Mesothelial cell of epicardium (in vitro differentiated cells): ENCODE measurements at places on chromosomes 11 and 22. TPM values are rescaled to one million over a fixed set of nuclear protein-coding genes. Genes with fewer than 3 reads are reported as not detected.

GRCh38 chr11:35852056-35852455 is 91.8 kb upstream of the LDLRAD3 start:
- peaks cover 16% of the 10 kb centered on the region for H3K27me3 ChIP-seq
- H3K4me1 ChIP-seq: no peaks in the 10 kb centered on the region
- H3K27ac ChIP-seq: no peak overlapping the region

- no peaks in the 10 kb centered on the region for H3K36me3 ChIP-seq
- no peak for DNase-seq
- H3K4me1 ChIP-seq: peaks cover 16% of the 10 kb centered on the region
- no peaks in the 10 kb centered on the region for H3K27me3 ChIP-seq
- no peak overlapping the region for H3K27ac ChIP-seq
Measured at GRCh38 chr11:92204731-92205130, 19.9 kb upstream of the FAT3 start.

- H3K27me3 ChIP-seq: no peaks in the 10 kb centered on the region
- H3K4me3 ChIP-seq: no peak overlapping the region
- peaks cover 3% of the 10 kb centered on the region for H3K36me3 ChIP-seq
- no peak overlapping the region for H3K27ac ChIP-seq
- H3K4me1 ChIP-seq: no peaks in the 10 kb centered on the region
- DNase-seq: no peak
Measured at GRCh38 chr22:16601437-16602223, 9.0 kb upstream of the CCT8L2 start.

- no peak overlapping the region for H3K27ac ChIP-seq
- no peak overlapping the region for H3K4me3 ChIP-seq
- no peak for DNase-seq
- no peaks in the 10 kb centered on the region for H3K36me3 ChIP-seq
- H3K27me3 ChIP-seq: peaks cover 15% of the 10 kb centered on the region
Measured at GRCh38 chr11:58652726-58653280, 30.3 kb downstream of the CNTF start.

- no peak for DNase-seq
- no peaks in the 10 kb centered on the region for H3K27me3 ChIP-seq
- peaks cover 26% of the 10 kb centered on the region for H3K4me1 ChIP-seq
Measured at GRCh38 chr22:25123677-25124076, 76.0 kb upstream of the CRYBB3 start.

DNA sequence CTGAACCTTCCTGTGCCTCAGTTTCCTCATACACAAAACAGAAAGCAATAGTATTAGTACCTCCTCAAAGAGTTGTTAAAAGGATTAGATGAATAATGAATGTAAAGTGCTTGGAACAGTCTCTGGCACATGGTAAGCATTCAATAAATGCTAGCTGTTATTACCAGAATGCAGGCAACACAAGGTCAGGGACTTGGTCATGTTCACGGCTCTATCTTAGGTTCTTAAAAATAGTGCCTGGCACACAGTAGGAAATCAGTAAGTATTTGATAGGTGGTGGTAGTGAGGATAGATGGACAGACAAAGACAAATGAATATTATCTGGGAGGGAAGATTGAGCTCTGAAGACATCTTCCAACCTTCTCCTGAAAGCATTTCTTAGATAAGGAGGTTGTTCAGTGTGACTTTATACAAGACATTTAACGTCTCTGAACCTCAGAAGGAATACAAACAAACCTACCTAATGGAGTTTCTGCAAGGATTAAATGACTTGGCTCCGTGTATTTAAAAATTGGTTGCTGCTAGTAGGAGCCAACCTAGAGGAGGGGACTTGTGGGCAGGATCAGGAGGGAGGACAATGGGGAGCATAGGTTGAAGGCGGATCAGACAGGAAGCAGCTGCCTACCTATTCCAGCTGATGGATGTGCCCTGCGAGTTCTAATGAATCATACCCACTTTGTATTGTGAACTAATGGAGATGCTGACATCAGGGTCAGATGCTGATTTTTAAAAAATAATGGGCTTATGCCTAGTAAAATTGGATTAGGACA is 94.1 kb downstream of the DBX1 start:
- H3K4me1 ChIP-seq: peaks cover 3% of the 10 kb centered on the region
- peaks cover 35% of the 10 kb centered on the region for H3K36me3 ChIP-seq
- DNase-seq: no peak
- H3K27me3 ChIP-seq: no peaks in the 10 kb centered on the region
- no peak overlapping the region for H3K27ac ChIP-seq

DNA sequence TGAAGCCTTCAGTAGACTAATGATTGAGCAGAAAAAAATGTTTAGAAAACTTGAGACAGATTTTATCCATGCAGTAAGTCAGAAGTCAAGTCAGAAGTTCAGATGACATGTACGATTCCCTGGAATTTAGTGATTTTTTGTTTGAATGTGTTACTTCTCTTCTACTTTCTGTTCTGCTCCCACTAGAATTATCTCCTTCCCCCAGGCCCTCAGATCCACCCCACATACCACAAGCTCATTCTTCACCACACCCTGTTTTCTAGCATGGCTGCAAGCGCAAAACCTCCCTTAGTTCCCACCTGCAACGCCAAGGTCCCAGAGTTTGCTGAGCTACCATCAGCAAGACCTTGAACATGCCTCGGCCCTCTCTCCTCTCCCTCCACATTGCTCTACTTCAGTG is 64.1 kb downstream of the KCNJ1 start:
- H3K4me1 ChIP-seq: peaks cover 31% of the 10 kb centered on the region
- peaks cover 5% of the 10 kb centered on the region for H3K27me3 ChIP-seq
- H3K36me3 ChIP-seq: no peaks in the 10 kb centered on the region
- no peak for DNase-seq

GRCh38 chr11:44987506-44987905 is 36.8 kb upstream of the TP53I11 start:
- no peak overlapping the region for H3K27ac ChIP-seq
- peaks cover 12% of the 10 kb centered on the region for H3K27me3 ChIP-seq
- no peak for DNase-seq
- no peak overlapping the region for H3K4me3 ChIP-seq

GRCh38 chr22:29641042-29641699 is 37.7 kb downstream of the NF2 start:
- peak overlapping the region; percentile 58 for H3K27ac ChIP-seq
- peaks cover 13% of the 10 kb centered on the region for H3K4me1 ChIP-seq
- H3K4me3 ChIP-seq: no peak overlapping the region
- no peak for DNase-seq

GRCh38 chr11:120578596-120579154 is 67.1 kb downstream of the GRIK4 start:
- H3K4me1 ChIP-seq: no peaks in the 10 kb centered on the region
- no peak overlapping the region for H3K4me3 ChIP-seq
- H3K27ac ChIP-seq: no peak overlapping the region
- no peak for DNase-seq

DNA sequence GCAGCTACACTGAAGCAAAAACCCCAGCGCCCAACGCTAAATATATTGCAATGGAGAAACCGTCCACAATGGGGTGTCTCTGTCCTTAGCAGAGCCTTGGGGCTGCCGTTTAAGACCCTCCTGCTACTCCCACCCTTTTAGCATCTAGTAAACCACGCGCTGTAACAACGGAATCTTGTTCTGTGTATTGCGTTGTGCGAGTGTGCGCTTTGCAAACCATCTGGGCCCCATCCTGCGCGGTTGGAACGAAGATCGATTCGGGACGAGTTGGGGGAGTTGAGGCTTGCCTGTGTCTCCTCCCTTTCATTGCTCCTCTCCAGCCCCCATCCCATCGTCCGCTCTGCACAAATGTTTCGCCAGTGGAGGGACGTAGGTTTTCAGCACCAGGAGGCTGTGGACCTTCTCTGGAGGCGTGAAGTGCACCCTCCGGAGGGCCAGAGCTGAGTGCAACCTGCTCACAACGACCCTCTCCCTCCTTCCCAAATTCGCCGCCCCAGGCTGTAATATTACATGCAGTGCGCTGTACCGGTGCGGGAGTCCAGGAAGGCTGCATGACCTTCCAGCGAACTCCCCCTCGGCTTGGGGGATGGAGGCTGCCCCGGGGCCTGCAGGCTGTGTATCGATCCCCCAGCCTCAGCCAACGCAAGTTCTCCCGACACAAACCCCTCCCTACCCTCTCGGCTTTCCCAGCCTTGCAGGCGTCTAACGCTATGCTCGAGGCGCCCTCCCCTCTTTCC is 1.6 kb upstream of the KMT2A start:
- H3K27me3 ChIP-seq: no peaks in the 10 kb centered on the region
- DNase-seq: peak; percentile 67
- peak overlapping the region; percentile 92 for H3K4me3 ChIP-seq
- no peaks in the 10 kb centered on the region for H3K36me3 ChIP-seq
- peaks cover 31% of the 10 kb centered on the region for H3K4me1 ChIP-seq

DNA sequence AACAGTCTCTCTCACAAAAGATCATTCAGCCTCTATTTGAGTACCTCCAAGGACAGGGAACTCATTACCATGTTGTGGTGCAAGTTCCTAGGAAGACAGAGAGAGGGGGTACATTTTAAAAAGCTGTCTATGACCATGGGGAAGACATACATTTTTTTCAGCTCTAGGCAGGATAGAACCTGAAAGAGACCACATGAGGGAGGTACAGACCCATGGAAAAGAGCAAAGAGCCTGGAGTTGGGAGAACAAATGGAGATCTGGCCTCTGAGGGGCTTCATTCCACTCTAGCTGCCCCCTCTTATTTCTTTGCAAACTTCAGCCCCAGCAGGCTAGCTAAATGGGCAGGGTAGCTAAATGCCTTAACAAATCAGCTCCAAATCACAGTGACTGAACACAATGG is 36.3 kb downstream of the KCNC1 start:
- no peaks in the 10 kb centered on the region for H3K4me1 ChIP-seq
- H3K4me3 ChIP-seq: no peak overlapping the region
- DNase-seq: no peak
- no peaks in the 10 kb centered on the region for H3K36me3 ChIP-seq

- H3K4me1 ChIP-seq: peaks cover 19% of the 10 kb centered on the region
- peaks cover 11% of the 10 kb centered on the region for H3K27me3 ChIP-seq
- no peak overlapping the region for H3K27ac ChIP-seq
- no peak overlapping the region for H3K4me3 ChIP-seq
- no peak for DNase-seq
- no peaks in the 10 kb centered on the region for H3K36me3 ChIP-seq
Measured at GRCh38 chr11:18723991-18724390, 2.0 kb downstream of the IGSF22 start.

- no peak for DNase-seq
- H3K27ac ChIP-seq: no peak overlapping the region
- no peak overlapping the region for H3K4me3 ChIP-seq
Measured at GRCh38 chr11:11311169-11311568, 41.9 kb downstream of the CSNK2A3 start.

GRCh38 chr11:109849946-109850345 is 243.2 kb upstream of the ZC3H12C start:
- no peak overlapping the region for H3K4me3 ChIP-seq
- H3K27me3 ChIP-seq: no peaks in the 10 kb centered on the region
- no peak overlapping the region for H3K27ac ChIP-seq
- H3K4me1 ChIP-seq: peaks cover 28% of the 10 kb centered on the region
- peaks cover 2% of the 10 kb centered on the region for H3K36me3 ChIP-seq

DNA sequence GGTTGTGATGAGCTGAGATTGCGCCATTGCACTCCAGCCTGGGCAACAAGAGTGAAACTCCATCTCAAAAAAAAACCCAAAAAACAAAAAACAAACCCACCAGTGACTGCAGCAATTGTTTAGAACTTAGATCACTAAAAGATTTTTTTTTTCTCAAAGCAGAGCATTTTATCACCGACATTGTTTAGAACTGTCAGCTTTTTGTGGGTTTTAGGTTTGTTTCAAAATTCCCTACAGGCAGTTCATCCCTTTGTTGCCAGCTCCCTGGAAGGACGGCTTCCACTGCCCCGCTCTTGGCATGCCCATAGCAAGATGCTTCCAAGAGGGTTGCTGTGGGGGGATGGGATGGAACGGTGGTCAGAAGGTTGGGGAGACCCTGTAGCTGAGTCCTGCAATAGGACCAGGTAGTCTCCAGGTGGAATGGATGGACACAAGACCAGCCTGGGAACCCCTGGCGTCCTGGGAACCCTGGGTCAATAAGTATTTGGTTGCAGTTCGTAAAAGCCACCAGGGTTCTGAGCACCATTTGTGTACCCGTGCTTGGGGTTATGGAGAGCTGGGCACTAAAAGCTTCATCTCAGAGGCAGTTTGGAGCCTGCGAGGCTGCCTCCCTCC is 46.7 kb downstream of the TSPAN18 start:
- DNase-seq: peak; percentile 25
- peaks cover 4% of the 10 kb centered on the region for H3K36me3 ChIP-seq
- peaks cover 19% of the 10 kb centered on the region for H3K4me1 ChIP-seq
- peak overlapping the region; percentile 34 for H3K27ac ChIP-seq
- H3K27me3 ChIP-seq: no peaks in the 10 kb centered on the region
- no peak overlapping the region for H3K4me3 ChIP-seq

OR52N5 gene
- not detected in 3 replicates for total RNA-seq

CDHR5 gene
- 0.27 to 0.58 TPM (median 0.34 TPM) in 3 replicates for total RNA-seq

DDX25 gene
- 0.98 to 1.7 TPM (median 1.1 TPM) in 3 replicates for total RNA-seq

CDC42BPG gene
- 24.6 to 30.1 TPM (median 25.0 TPM) in 3 replicates for total RNA-seq

TRIM6 gene
- total RNA-seq: 13.4 to 14.6 TPM (median 14.0 TPM) in 3 replicates

ROBO4 gene
- total RNA-seq: not detected in 3 replicates

ZC3H12C gene
- total RNA-seq: 16.7 to 17.0 TPM (median 17.0 TPM) in 3 replicates
